Frontal cortex (tissue), 4 donors: ENCODE measurements at places on chromosomes 3 and 15. TPM values are rescaled to one million over a fixed set of nuclear protein-coding genes. Genes with fewer than 3 reads are reported as not detected.

Gene SLC6A1
- total RNA-seq, result 52.2 TPM

Gene ATP1B3
- 43.6 TPM for total RNA-seq

DNA sequence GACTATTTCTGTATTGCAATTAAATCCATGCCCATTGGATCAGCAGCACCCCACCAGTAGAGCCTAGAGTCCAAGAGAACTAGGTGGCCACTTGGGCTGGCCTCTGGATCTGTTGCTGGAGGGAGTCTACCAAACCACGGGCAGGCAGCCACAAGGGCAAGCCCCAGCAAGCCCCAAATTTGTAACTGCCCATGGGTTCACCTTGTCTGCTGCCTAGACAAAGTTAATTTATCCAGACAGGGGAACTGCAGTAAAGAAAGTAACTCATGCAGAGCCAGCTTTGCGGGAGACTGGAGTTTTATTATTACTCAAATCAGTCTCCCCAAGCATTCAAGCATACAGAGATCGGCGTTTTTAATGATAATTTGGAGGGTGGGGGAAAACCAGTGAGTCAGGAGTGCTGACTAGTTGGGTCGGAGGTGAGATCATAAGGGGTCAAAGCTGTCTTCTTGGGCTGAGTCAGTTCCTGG, 74.0 kb upstream of the TERB2 start:
- no peak for DNase-seq

DNA sequence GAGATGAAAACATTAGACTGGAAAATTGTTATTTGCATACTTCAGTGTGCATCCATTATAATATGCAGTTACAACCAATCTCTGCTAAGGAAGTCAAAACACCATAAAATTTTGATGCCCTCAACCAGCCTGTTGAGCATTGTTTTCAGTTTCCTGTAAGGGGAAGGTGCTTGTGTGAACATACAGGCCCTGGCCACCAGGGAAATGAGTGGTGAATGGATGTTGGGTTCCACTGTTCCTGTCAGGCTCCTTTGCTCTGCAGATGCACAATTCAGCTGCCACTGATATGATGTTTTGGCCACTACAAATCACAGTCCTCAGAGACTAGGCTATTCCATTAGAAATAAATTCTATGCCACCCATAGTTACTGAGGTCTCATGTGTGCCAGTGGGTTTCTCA, 184.6 kb downstream of the SYNPR start:
- DNase-seq, result no peak

DNA sequence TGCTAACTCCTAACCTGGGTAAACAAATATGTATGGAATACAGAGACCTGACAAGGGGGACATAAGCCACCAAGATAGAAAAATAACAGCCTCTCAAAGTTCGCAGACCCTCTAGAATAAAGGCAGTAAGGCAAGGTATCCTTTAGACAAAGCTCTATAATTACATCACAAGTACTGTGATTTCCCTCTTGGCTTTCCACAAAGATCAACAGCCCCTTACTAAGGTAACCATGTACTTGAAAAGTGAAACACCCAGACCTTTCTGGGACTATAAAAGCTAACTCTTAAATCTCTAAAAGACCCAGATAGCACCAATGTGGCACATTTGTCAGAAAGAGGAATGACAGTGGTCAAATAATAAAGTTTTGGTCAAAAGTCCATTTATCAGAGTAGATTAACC, 51.9 kb downstream of the TBL1XR1 start:
- no peak for DNase-seq

Gene HTR3E
- not detected for total RNA-seq

DNA sequence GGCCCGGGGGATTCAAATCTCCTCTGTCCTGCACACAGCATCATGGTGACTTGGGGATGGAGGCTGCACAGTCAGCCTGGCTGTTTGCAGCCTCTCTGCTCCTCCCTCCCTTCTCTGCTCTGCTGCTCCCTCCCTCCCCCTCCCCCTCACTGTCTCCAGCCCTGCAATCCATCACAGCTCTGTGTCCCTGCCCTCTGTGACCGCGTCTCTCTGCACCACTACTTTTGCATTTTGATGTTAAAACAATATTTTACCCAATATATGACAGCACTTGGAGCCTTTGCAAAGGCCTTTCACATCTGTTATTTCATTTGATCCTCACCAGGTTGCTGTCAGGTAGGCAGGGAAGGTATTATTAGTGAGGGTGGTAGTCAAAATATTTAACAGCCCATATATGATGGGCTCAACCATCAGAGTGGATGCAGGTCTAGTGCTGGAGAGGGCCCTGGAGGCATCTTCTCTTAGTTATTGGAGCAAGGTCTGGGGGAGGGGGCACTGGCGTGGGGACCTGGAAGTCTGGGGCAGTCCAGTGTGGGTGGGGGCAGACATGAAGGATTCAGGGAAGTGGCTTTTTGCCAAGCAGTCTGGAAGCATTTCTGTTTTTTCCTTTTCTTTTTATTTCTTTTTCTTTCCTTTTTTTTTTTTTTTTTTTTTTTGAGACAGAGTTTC, 16.3 kb upstream of the VPS8 start:
- no peak for DNase-seq

- peak; percentile 5 for DNase-seq
Measured at GRCh38 chr3:114659109-114660061, 365.6 kb downstream of the TIGIT start.

Gene GOLGA6L10
- 2.0 TPM for total RNA-seq

GRCh38 chr3:15450438-15451215, 23.2 kb downstream of the EAF1 start:
- no peak for DNase-seq

- DNase-seq, result no peak
Measured at GRCh38 chr15:41259546-41260189, 28.6 kb downstream of the CHP1 start.

- no peak for DNase-seq
Measured at GRCh38 chr3:154194877-154195276, 73.7 kb downstream of the ARHGEF26 start.

Gene MEF2A
- 37.5 TPM for total RNA-seq

Gene MON1A
- 14.7 TPM for total RNA-seq

Gene WDR82
- 151 TPM for total RNA-seq

DNA sequence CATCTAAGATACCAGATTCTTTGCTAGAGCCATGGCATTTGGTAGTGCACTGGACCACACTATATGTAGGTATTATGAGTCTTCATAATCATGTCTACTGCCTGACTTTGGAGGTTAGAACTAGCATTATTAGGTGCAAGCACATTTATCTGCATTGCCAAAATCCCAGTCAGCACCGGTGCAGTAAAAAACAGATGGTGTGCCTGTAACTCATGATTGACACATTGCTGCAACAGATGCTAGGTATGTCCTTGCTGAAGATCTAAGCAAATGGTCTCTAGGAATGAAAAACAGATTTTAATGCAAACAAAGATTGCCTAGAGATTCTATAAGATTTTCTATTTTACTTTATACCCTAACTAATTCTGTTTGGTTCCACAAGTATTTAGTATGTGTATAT, 47.7 kb downstream of the MYO5A start:
- DNase-seq, result no peak

DNA sequence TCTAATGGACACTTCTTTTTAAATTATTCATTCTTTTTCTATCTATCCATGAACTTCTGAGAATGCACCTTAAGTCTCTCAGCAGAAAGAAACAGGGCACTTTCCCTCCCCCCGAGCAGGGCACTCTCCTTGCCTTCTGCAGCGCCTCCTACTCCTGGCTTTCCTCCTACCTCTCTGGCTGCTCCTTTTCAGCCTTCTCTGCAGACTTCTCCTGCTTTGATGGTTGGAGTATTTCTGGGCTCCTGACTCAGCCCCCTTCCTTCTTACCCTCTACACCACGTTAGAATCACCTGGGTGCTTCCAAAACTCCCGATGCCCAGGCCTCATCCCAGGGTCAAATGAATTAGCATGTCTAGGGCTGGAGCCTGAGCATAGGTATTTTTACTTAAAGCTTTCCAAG, 3.4 kb downstream of the SCN5A start:
- no peak for DNase-seq

GRCh38 chr15:89760303-89761008, 9.4 kb upstream of the MESP1 start:
- DNase-seq, result no peak

- peak; percentile 46 for DNase-seq
Measured at GRCh38 chr3:196502775-196503195, 783 bp downstream of the RNF168 start.

DNA sequence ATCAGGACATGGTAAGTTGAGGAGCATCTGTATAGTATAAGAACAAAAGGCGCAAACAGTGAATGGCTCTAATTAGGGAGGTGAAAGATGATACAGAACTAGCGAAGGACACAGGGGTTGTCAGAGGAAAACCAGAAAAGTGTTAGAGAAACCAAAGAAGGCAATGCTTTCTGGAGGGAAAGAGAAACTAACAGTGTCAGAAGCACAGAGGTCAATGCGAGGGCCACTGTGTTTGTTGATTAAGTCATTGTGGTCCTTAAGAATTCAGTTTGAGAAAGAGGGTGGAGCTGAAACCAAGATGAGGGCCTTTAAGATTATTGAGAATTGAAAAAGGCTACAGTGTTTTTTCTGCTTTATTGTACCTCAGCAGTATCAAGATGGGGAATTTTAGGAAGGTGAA, 28.8 kb downstream of the ATG7 start:
- no peak for DNase-seq

DNA sequence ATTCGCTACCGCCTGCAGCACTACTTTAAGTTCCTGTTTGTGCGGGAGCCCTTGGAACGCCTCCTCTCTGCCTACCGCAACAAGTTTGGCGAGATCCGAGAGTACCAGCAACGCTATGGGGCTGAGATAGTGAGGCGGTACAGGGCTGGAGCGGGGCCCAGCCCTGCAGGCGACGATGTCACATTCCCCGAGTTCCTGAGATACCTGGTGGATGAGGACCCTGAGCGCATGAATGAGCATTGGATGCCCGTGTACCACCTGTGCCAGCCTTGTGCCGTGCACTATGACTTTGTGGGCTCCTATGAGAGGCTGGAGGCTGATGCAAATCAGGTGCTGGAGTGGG, 995 bp downstream of the CHST14 start:
- no peak for DNase-seq

Gene CHMP2B
- total RNA-seq, result 29.3 TPM

DNA sequence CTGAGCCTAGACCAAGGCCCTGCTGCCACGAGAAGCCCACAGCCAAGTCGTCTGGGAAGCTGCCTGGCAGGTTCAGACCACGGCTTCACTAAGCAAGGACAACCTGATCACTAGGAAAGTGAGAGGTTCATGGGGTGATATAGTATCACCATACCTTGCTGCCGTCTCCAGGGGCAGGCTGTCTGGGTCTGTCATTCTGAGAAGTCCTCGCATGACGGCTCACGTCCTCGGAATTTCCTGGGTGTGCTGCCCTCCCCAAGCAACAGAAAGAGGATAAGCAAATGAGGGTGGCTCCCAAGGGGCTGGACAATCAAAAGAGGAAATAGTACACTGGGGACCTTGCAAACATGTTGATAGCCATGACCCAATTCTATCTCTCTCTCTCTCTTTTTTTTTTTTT, 207.4 kb upstream of the IGF1R start:
- no peak for DNase-seq

Gene HRH1
- total RNA-seq, result 2.0 TPM

Gene GOLGA8J
- total RNA-seq, result not detected

DNA sequence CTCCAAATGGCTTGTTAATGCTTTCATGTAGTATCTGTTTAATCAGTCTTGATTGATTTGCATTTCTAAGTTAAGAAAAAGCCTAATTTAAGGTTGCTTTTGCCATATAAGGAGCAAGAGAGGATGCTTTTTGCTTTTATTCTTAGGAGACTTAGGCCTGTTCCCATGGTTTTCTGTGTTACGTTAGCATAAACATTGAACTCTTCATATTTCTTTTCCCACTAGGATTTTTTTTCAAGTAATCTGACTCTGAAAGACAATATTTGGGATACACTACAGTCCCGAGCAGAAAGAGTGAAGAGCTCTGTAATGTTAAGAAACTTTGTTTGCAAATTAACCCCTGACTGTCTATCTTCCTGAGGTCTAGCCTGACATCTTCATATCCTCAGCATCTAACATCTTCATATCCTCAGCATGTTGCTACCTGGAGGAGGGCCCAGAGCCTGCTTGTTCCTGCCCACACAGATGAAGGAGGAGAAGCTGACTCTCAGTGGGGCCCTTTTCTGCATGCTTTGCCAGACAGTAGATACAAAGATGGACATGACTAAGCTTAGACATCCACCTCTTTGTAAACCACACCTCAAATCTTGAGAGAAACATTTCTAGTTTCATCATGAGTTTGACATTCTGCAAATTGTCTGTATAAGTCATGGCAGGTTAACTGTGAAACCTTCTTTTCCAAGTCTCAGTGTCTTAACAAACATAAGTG, 86.2 kb upstream of the COL6A5 start:
- DNase-seq, result no peak

- no peak for DNase-seq
Measured at GRCh38 chr15:56767315-56767714, 34.0 kb upstream of the ZNF280D start.

Gene KIF7
- total RNA-seq, result 4.9 TPM

DNA sequence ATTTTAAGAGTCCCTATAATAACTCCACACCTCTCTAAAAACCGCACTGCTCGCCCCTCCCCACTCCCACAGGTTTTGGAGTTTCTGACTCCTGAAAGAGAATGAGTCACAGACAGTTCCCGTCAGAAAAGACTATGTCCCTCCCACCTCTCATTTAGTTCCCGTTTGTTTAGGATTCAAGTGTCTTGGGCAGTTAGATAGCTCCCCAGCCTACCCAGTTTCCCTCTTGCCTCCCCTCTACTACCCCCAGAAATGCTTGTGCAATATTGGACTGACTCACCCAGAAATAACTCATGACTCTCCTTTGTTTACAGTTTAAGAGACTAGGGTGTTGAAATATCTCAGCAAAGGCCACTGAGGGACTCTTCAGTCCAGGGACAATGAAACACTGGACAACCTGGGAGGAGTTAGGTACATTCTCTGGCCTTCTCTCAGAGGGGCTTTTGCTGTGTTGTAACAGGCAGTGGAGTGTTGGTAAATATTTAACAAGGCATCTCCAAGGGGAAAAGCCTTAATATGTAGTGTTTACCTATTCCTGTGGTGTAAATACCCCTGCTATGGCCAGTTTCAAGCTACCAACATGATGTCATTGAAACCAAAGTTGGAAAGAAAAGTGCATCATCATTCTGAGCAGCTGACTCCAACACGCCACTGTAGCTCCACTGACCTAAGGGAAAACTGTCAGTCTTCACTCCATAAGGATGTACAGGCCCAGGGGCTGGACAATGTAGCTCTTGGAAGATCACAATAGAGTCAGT, 96.1 kb upstream of the CHD2 start:
- peak; percentile 22 for DNase-seq

DNA sequence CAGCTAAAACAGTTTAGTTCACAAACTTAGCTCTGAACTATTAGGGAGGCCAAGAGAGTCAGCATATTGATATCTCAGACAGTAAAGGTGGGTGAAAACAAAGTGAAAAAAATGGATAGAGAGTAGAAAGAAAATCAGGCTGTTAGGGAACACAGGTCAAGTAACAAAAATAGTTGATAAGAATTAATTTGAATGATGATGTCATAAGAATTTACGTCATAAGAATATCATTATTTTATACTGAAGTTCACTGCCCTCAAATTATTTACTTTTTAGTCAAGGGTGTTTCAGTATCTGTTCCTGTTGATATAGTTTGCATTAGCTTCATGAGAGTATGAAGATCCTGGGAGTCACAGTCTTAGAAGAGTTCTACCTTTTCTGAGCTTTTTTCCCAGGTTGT, 1134.6 kb downstream of the SI start:
- DNase-seq, result no peak

Gene TRPM7
- total RNA-seq, result 64.4 TPM

Gene GUCA1C
- total RNA-seq, result not detected
